Endothelial cell (in vitro differentiated cells): ENCODE measurements at places on chromosomes 4 and X.

GRCh38 chr4:26912069-26912468 is 51.4 kb downstream of the STIM2 start:
- DNase-seq: no peak

GRCh38 chrX:15087747-15088146 is 182.1 kb downstream of the ASB9 start:
- DNase-seq: no peak

- no peak for DNase-seq
Observed at GRCh38 chr4:64771149-64771548, 361.9 kb upstream of the TECRL start.

DNA sequence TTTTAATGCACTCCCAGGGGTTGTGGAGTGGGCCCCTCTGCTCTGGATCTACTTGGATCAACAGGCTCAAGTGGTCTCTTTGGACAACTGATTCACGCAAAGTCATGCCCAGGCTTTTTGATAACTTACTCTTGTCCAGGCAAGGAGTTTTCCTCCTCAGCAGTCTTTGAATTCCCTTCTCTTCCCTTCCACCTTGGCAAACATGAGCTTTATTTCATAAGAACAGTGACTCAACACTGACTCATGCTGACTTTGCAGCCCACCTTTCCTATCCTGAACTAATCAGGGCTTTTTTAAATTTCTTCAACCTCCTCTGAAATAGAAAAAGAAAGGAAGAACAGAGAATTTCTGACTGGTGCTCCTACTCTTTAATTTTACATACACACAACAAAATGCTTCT is 132.1 kb upstream of the LDB2 start:
- no peak for DNase-seq

GRCh38 chr4:123987408-123987807 is 590.8 kb downstream of the SPRY1 start:
- no peak for DNase-seq

- no peak for DNase-seq
Observed at GRCh38 chr4:139523076-139523475, 32.9 kb downstream of the SETD7 start.

DNA sequence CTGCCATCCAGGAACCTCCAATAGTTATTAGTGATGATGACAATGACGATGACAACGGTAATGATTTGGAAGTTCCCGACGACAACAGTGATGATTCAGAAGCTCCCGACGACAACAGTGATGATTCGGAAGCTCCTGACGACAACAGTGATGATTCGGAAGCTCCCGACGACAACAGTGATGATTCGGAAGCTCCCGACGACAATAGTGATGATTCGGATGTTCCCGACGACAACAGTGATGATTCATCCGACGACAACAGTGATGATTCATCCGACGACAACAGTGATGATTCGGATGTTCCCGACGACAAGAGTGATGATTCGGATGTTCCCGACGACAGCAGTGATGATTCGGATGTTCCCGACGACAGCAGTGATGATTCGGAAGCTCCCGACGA is 14.7 kb downstream of the CXCR3 start:
- no peak for DNase-seq

- DNase-seq: no peak
Observed at GRCh38 chr4:176788971-176789370, 3.8 kb downstream of the VEGFC start.

DNA sequence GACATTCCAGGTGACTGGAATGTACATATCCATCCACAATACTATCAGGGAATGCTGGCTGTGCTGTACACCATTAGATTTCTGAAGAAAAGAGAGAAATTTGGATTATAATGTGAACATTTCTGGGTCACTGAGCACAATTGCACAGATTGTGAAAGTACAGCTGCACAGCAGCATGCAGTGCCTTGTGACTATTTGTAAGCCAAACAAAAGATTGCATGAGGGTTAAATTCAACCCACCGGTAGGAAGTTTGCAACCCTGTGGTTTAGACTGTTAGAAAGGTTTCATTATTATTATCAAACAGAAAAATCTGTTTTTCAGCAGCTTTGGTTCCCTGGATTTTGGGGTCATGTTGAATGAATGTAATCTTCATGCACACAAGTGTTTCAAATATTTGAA is 24.5 kb downstream of the DDIT4L start:
- no peak for DNase-seq

DNA sequence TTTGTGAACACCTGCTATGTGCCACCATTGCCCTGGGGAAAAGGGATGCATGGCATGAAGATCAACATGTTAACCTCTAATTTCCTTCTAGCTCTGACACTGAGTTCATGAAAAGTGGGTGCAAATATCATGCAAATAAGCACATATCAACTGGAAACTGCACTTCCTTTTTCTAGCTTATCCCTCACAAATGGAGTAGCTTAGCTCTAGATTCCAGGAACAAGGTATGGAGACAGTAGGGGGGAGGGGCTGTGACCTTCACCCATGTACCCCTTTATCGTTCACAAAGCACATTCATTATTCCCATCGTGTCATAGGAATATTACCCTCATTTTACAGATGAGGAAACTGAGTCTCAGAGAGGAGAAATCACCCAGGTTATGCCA is 37.4 kb downstream of the STARD8 start:
- no peak for DNase-seq

GRCh38 chr4:48967101-48967500 is 19.0 kb upstream of the CWH43 start:
- DNase-seq: no peak

DNA sequence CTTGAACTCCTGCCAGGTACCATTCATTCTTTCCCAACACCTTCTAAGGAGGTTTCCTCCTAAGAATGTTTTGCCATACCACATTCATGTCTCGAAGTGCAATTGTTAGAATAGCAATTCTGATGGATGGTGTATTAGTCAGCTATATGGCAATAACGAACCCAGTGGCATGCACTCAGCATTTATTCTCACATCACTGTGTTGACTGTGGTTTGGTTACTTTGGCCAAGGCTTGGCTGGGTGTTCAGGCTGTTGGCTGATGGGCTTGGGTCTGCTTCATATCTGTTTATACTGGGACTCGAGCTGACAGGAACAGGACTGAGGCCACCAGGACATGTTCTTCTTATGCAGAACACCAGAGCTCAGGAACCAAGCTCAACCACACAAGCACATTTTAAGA is 31.7 kb downstream of the PSAPL1 start:
- DNase-seq: no peak
